ENCODE measurements at places on chromosomes 2 and 18.
A peak's percentile ranks its signal among the peaks of the same experiment; 100 is the strongest.

GRCh38 chr2:71937396-71937795 is 210.3 kb downstream of the CYP26B1 start:
- no peak for DNase-seq

DNA sequence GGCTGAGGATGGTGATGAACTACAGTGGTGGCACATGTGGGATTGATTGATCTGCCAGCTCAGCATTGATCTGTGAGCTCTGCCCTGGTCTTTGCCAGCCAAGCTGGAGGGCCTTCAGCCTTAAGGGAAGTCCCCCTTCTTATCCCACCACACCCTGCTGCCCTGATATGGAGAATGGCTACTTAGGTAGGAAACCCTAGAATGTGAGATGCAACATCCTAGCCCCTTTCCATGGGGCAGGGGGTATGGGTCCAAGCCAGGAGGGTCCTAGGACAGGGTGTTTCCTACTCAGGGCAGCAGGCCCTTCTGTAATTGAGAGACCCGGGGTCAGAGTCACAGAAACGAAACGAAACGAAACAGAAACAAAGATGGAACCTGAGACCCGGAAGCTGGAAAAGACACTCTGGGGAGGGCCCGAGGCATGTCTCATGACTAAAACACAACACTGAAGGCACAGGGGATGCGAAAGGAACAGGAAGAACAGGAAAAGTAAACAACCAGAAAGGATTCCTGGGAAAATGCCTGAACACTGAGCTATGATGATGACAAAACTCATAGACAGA is 16.9 kb upstream of the SULT1C2 start:
- DNase-seq = peak; percentile 93

GRCh38 chr2:44651974-44652373 is 289.5 kb upstream of the SIX3 start:
- DNase-seq = no peak

- no peak for DNase-seq
Observed at GRCh38 chr2:241096979-241097378, 5.1 kb downstream of the MTERF4 start.

DNA sequence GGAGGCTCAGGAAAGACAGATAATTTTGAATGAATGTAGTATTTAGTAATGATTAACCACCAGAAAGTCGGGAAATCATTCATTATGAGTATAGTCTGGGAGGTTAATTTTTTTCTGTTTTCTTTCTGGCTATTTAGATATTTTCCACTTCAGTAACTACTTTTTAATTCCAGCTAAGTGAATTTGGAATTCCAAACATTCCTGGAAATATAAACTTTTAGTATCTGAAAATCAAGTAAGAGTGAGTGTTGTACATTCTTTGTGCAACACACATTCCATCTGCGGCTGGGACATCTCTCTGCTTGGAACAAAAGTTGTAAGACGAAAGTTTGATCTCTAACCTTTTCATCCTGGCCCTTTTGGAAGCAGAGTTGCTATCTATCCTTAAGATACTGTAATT is 275.7 kb upstream of the SPRED2 start:
- DNase-seq = peak; percentile 74

DNA sequence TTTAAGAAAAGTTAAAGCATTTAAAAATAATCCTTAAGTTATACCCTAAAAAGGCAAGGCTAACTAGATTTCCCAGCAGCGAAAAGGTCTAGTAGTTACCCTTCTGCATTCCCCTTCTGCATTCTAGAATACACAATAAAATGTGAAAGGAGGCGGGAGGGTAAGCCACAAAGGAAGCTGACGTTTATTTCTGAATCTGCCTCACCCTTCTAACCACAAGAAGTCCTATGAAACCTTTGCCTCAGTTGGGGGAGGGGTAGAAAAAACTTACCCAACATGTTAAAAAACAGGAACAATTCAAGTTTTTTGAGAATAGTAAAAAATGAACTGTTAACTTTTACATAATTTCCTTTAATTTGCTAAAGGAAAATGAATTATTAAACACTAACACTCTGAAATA is 11.3 kb downstream of the STK17B start:
- peak; percentile 96 for DNase-seq

All from renal cortical epithelial cell (primary cell).